ENCODE measurements at places on chromosomes 5 and 9.
A peak's percentile ranks its signal among the peaks of the same experiment; 100 is the strongest.

GRCh38 chr9:72917892-72918509 is 34.9 kb downstream of the ALDH1A1 start:
- no peak for DNase-seq

DNA sequence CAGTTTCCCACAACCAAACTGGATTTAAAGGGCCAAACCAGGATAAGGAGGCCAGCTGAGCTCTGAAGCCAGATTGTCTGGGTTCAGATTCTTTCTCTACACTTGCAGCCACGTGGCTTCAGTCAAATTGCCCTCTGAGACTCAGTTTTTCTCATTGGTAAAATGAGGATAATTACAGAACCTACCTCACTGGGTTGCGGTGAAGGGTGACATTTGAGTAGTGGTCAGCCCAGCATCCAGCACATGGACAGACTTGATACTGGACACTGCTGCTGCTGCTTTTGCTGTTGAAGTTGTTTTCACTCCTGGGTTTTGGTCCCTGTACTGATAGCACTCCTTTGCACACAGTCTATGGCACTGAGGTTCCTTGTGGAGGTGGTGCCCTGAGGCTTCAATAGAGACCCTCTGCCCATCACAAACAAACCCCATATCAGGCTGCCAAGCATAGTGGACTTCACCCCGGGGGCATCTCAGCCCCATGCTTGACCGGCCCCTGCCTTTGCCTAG is 25.7 kb upstream of the CDKN2AIPNL start:
- no peak for DNase-seq

GRCh38 chr5:591746-592145 is 20.4 kb upstream of the CEP72 start:
- no peak for DNase-seq

DNA sequence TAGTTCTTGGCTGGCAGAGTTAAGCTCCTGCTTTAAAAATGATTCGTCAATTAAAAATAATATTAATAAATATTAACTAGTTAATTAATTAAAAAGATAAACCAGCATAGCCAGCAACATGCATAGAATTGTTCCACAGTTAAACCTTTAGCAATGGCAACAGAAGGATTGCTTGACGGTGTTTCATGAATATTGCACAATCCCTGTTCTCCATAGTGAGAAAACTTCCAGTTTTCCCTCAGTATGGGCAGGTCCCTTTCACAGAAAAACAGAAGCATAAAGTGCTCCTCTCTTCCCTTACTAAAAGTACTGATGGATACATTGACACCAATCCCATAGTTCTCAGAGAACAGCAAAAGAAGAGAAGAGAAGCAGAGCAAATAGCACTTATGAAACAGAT is 71.4 kb upstream of the CAST start:
- no peak for DNase-seq

GRCh38 chr5:152736906-152737305 is 331.8 kb upstream of the NMUR2 start:
- DNase-seq, result no peak

GRCh38 chr9:128810873-128811272 is 7.4 kb upstream of the ENDOG start:
- DNase-seq, result no peak

GRCh38 chr5:179820483-179821297 is at the start of gene SQSTM1:
Gene SQSTM1 (plus strand): TSS chr5:179820905. CDS start chr5:179820937, 32 bp downstream.
- DNase-seq, result peak; percentile 77

- DNase-seq, result no peak
Measured at GRCh38 chr5:129382921-129383672, 77.0 kb upstream of the ADAMTS19 start.

DNA sequence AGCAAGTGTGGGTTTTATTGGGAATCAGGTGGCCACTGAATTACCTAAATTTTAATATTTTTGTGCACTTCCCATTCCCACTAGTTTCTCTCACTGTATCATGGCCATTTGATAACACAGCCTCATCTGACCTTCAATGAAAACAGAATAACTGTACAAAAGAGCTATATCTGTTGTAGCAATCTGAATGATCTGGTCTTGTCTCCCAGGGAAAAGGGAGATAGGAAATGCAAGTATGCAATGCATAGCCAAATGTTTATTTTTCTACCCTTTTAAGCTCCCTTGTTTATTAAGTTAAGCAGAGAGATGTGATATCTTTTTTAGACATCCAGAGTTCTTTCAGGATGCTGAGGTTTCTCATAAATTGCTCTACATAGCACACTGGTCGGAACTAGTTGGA is 288.3 kb upstream of the CLINT1 start:
- no peak for DNase-seq

DNA sequence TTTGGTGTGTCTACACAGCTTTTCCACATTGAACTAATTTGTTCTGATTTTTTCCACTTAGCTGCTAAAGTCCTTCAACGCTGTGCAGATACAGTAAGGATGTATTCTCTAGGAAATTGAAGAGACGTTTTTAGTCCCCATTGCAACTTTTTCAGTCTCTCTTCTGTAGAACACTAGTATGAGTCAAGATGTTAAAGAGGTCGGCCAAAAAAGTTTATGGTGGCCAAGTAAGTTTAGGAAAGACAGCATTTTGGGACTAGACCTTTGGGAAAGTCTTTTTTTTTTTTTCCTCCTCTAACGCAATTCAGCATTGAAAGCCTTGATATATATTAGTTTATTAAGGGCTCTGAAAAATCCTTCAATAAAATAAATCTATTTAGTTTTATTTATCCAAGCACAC is 243.5 kb upstream of the FBXL7 start:
- DNase-seq, result no peak

GRCh38 chr5:110769000-110769681 is 30.3 kb downstream of the SLC25A46 start:
- DNase-seq, result no peak

- DNase-seq, result no peak
Measured at GRCh38 chr5:10317825-10318682, 10.4 kb upstream of the CMBL start.

- no peak for DNase-seq
Measured at GRCh38 chr5:177545487-177546257, 8.7 kb downstream of the FAM193B start.

GRCh38 chr5:67773411-67774266 is 441.9 kb upstream of the PIK3R1 start:
- no peak for DNase-seq

DNA sequence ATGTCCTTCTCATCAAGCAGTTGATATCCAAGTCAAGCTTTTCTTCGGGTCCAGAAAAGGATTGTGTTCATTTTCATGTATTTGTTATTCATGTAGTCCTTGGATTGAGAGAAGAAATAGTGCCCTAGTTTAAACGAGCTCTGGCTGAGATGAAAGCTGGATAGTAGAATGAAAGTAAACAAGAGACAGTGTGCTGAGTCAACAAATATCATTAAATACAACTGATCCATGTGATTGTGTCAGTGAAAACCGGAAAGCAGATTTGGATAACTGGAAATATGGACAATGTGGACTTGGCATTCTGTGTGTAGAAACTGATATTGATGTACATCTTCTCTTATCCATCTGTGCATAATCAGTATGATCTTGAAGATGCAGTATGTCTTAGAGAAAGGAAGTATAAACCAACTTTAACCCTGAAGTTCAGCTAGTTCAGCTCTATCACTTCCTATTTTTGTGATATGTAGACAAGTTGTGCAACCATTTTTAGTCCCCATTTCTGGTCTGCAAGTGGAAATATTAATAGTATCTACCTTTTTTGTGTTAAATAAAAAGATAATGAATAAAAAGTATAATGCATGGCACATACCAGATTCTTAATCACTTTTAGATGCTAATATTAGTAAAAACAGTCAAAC is 4.4 kb downstream of the MUSK start:
- DNase-seq, result no peak

DNA sequence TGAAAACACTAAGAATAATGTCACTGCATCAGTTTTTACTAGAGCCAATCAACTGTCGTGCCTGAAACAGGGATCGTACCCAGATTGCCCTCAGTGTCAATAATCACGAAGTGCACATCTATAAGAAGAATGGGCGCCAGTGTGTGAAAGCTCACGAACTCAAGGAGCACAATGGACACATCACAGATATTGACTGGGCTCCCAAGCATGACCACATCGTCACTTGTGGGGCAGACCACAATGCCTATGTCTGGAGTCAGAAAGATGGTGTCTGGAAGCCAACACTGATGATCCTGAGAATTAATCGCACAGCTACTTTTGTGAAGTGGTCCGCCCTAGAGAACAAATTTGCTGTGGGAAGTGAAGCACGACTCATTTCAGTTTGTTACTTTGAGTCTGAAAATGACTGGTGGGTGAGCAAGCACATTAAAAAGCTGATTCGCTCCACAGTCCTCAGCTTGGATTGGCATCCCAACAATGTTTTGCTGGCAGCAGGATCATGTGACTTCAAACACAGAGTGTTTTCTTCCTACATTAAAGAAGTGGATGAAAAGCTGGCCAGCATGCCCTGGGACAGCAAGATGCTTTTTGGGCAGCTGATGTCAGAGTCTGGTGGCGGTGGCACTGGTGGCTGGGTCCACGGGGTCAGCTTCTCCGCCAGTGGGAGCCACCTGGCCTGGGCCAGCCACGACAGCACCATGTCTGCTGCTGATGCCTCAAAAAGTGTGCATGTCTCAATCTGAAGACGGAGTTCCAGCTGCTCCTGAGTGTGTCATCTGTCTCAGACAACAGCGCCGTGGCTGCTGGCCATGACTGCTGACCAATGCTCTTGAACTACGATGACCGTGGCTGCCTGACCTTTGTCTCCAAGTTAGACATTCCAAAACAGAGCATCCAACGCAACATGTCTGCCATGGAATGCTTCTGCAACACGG is 32.2 kb downstream of the NSA2 start:
- no peak for DNase-seq

DNA sequence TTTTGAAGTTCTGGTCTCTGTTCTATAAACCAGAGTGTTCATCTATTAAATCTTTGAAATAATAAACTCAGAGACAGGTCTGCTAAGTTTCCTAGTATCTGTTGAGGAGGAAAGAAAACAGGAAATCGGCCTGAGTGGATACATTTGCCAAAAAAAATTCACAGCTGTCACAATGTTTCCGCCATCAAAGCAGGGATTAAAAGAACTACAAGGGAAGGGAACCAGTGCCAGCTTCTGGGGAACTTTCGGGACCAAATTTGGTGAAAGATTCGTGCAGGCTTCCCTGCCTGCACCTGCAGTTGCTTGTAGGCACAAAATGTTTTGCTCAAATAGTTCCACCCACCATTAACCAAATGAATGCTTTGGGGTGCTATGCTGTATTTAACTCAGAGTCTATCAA is 267.5 kb downstream of the MSX2 start:
- DNase-seq, result no peak

DNA sequence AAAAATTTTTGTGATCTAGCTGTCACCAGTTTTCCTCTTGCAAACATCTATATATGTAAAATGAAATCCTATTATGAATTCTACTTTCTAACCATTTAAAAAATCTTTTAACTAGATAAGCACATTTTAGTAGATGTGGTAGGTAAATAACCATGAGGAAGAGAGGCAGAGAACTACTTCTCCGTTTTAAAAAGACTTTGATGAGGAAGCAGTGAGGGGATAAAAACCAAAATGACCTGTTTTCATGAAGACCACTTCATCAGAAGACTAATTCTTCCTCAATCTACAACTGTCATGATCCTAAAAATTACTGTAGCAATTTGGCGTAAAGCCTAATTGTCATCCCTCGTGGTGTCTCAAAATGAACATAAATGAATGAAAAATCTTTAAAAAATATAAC is 15.7 kb upstream of the ERBIN start:
- no peak for DNase-seq

GRCh38 chr9:118038713-118039112 is 334.5 kb downstream of the TLR4 start:
- DNase-seq, result no peak

DNA sequence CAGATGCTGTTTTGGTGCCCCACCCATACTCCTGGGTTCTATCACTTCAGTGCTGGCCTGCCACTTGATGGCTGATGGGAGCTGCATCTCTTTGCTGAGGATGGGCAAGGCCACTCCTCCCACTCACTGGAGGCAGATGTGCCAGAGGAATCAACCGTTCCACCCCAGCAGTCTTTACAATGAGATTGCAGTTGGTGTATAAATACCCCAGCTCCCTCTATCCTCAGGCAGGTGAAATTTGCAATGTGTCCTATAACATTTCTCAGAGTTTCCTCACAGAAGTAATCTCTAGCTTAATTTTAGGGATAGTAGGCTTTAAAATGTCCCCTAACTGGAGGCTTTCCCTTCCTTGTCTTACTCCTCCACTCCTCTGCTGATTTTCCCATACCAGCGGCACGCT is 36.5 kb upstream of the ERCC6L2 start:
- DNase-seq, result no peak

DNA sequence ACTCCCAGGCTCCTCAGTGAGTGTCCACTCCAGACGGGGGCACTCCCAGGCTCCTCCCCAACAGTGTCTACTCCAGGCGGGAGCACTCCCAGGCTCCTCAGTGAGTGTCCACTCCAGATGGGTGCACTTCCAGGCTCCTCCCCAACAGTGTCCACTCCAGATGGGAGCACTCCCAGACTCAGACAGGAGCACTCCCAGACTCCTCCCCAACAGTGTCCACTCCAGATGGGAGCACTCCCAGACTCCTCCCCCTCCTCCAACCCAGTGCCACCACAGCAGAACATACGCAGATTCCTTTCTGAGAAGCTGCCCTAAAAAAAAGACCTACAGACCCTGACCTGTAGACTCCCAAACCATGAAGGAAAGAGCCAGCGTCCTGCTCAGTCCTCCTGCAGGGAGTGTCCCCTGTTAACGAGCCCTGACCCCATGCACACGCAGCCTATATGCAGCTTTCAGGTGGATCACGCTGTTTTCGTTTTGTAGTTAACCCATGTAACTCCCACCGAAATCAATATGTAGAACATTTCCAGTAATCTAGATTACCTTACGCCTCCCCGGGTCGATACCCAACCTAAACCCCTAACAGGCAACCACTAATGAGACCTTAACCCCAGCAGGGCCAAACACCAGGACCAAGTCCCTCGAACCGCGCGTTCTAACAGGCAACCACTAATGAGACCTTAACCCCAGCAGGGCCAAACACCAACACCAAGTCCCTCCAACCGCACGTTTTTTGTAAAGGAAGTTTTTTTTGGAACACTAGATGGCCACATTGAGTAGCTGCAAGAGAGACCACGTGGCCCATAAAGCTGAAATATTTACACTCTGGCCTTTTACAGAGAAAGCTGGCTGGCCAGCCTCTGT is 15.7 kb downstream of the PNPLA7 start:
- DNase-seq, result no peak

DNA sequence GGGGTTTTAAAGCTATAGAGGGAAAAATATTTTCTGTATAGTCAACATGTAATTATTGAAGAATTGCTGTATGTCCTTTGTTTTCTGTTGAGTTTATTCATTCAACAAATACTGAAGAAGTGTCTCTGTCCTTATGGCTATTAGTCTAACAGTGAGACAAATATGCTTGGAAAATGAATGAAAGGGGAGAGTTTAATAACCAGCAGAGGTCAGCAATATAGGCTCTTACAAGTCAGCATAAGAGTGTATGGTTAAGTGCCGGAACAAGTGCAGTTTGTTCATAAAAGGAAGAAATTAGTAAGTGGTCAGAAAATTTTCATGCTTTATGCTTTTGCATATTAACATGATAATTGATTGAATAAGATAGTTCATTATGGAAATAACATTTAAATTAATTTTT is 3.6 kb downstream of the SCAMP1 start:
- no peak for DNase-seq

- DNase-seq, result no peak
Measured at GRCh38 chr9:88534456-88535225, at the start of gene NXNL2. Gene NXNL2 (plus strand): TSS chr9:88535178. CDS start chr9:88535435, 257 bp downstream.

GRCh38 chr5:53827211-53827651 is 266.8 kb downstream of the NDUFS4 start:
- DNase-seq, result no peak

Measured in activated T-helper 9 cell treated with anti-CD3 and anti-CD28 coated beads, Interleukin-2, amount 50 U/mL, for 16 hours (primary cell).